Stimulated activated CD4-positive, alpha-beta T cell treated with anti-CD3 and anti-CD28 coated beads, TNF-alpha, amount 100 ng/mL, for 1 hour (primary cell): ENCODE measurements at places on chromosomes 12 and 14.

- DNase-seq: no peak
Measured at GRCh38 chr12:132367071-132367851, 37.9 kb upstream of the GALNT9 start.

DNA sequence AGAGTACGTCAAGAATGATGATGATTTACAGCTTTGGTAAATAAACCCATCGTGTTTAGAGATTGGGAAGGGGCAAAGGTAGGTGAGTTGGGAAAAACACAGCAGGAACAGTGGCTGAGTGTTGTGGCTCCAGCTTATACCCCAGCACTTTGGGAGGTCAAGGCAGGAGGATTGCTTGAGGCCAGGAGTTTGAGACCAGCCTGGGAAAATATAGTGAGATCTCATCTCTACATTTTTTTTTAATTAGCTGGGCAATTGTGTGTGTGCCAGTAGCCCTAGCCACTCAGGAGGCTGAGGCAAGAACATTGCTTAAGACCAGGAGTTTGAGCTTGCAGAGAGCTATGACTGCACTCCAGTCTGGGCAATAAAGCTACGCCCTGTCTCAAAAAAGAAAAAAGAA, 77.1 kb downstream of the RASSF9 start:
- no peak for DNase-seq

DNA sequence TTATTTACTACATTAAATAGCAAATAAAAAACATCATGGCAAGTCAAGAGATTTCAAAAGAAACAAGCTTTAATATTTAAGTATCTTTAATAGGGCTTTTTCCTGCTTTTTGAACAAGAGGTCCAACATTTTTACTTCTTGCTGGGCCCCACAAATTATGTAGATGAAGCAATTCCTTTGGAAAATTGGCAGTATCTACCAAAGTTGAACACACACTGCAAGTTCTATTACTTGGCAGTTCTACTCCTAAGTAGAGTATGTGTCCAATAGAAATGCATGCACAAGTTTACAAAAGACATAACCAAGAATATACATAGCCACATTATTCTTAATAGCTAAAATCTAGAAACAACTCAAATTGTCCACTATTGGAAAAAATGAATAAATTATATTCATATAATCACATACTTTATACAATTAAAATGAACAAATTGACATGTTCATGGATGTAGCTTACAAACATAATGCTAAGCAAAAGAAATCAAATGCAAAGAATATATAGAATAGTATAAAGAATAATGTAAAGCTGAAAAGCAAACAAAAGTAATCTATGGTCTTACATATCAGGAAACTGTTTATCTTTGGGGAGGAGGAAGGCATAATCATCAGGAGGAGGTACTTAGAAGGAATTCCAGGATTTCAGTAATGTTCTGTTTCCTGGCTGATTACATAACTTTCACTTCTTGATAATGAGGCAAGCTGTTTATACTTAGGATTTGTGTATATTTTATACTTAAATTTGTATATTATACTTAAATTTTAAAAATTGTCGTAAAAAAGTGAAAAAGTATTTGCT, 6.5 kb upstream of the TMBIM4 start:
- no peak for DNase-seq

GRCh38 chr14:49634547-49635334, at the start of gene DNAAF2:
DNAAF2 (minus strand) TSS chr14:49635244; CDS start chr14:49635149, 95 bp downstream.
- peak; percentile 41 for DNase-seq

DNA sequence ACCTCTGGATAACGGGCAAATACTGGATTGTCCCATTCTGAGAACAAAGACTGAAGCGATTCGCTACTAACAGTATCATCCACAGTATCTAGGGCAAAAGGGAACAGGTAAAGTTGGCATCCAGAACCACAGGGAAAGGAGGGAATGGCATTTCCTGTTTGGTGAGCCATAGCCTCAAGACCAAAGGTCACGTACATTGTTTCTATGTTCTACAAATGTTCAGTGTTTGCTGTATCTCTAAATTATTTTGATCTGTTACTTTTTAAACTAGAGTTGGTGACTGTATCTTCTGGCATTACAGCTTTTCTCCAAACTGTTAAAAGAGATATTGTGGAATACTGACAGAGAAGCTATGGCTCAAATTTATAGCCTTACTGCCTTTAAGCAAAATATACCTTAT, 9.7 kb downstream of the MLH3 start:
- no peak for DNase-seq

DNA sequence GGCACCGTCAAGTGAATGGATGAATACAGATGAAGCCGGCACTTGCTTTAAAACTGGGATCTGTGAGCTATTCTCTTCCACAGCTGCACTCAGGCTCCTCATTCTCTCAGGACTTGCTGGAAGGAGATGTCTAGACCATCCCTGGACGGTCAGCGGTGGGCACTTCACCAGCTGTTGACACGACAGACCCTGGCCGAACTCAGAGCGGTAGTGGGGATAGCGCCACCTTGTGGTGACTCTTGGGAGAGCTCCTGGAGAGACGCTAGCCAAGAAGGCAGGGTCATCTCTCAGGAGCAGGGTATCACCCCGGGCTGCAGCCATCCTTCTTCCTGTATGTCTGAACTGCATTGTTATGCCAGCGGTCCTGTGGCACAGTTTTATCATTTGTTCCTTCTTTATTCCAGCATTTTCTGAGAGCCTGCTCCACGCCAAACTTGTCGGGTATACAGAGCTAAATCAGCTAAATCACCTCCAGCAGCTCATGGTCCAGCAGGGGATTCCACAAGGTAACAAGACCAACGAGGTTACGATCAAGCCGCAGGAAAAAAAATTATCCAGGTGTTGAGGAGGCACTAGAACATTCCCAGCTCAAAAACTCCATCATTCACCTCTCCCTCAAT, 10.0 kb downstream of the WNT1 start:
- DNase-seq: peak; percentile 62

GRCh38 chr12:113149361-113150150, at the start of gene CFAP73:
CFAP73 (plus strand) TSS chr12:113149724; CDS start chr12:113149858, 134 bp downstream.
- DNase-seq: no peak

GRCh38 chr12:129564768-129565167, 339.1 kb downstream of the TMEM132D start:
- DNase-seq: no peak

- no peak for DNase-seq
Measured at GRCh38 chr14:81125536-81125935, 95.2 kb downstream of the GTF2A1 start.

DNA sequence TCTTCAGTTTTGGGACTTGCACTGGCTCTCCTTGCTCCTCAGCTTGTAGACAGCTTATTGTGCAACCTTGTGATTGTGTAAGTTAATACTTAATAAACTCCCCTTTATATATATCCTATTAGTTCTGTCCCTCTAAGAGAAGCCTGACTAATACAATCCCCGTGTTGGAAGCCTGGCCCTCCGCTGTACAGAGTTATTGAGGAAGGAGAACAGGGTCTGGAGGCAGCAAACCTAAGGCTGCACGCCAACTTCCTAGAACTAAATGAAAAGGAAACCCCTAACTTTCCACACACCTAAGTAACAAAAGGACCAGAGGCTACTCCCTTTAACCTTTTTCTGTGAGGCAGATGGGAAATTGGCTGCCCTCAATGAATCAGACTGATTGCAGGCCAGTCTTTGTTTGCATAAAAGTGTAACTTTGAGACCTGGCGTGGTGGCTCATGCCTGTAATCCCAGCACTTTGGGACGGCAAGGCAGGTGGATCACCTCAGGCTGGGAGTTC, 42.6 kb upstream of the LIMA1 start:
- no peak for DNase-seq
